ENCODE measurements at places on chromosomes 6 and 20.

- DNase-seq, result peak; percentile 36
These were observed 75.4 kb upstream of the ECI2 start for GRCh38 chr6:4210629-4211419.

GRCh38 chr6:50657513-50657912 is 55.8 kb upstream of the TFAP2D start:
- no peak for DNase-seq

- DNase-seq, result no peak
These were observed 122.9 kb downstream of the SLC35F1 start for GRCh38 chr6:118029967-118030366.

DNA sequence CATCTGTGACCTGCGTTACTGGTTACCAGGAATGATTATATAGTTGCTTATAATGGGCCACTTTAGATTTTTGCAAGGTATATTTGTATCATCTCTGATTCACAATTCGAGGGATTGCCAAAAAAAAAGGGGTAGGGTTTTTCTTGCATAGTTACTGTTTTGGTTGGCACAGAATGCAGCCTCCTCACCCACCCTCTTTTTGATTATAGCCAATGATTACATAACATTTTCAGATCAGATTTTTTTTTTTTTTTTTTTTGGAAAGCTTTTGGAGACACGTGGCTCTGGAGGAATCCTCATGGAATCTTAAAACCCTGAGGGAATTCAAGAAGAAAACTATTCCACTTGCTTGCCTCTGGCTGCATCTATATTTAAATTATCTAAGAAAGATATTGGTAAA is 53.7 kb downstream of the UST start:
- DNase-seq, result no peak

GRCh38 chr6:33577106-33577535 is 3.0 kb downstream of the BAK1 start:
- no peak for DNase-seq

DNA sequence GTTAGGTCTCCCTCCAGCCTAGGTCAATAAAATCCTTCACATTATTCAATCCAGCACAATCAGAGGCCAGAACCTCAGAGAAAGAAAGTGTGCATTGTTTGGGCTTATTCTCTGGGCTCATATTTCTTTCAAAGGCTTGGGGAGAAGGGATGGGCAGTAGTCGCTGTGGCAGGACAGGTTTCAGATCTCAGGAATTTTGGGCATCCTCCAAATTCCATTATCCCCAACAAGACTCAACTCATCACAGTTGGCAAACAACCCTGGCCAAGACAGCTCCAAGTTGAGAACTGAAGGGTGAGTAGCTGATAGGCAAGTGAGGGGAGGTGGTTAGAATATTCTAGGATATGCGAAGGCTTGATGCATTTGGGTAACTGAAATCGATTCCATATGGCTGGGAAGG is 27.2 kb upstream of the CHD6 start:
- no peak for DNase-seq

DNA sequence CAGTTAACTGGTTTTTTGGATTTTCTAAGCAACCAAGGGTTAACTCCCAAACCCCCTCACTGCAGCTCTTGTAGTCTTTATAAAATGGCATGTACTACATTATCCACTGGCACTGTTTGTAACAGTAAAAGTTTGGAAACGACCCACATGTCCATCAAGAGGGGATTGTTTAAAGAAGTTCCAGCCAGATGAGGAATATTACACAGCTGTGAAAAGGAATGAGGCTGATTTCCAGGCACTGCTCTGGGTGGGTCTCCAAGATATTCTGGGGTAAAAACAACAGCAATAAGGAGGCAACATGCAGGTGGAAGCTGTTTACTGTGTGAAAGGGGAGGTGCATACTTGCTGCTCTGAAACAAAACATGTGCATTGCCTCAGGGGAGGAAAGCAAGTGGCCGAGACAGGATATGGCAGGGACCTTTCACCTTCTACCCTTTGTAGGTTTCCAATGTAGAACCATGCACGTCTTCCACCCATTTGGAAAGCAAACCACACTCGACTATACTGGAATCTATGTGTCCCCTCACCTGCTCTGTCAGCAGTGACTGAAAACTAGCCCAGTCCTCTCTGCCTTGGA is 51.9 kb downstream of the GRM4 start:
- no peak for DNase-seq

- DNase-seq, result no peak
These were observed 198.0 kb downstream of the BACH2 start for GRCh38 chr6:90098627-90099026.

DNA sequence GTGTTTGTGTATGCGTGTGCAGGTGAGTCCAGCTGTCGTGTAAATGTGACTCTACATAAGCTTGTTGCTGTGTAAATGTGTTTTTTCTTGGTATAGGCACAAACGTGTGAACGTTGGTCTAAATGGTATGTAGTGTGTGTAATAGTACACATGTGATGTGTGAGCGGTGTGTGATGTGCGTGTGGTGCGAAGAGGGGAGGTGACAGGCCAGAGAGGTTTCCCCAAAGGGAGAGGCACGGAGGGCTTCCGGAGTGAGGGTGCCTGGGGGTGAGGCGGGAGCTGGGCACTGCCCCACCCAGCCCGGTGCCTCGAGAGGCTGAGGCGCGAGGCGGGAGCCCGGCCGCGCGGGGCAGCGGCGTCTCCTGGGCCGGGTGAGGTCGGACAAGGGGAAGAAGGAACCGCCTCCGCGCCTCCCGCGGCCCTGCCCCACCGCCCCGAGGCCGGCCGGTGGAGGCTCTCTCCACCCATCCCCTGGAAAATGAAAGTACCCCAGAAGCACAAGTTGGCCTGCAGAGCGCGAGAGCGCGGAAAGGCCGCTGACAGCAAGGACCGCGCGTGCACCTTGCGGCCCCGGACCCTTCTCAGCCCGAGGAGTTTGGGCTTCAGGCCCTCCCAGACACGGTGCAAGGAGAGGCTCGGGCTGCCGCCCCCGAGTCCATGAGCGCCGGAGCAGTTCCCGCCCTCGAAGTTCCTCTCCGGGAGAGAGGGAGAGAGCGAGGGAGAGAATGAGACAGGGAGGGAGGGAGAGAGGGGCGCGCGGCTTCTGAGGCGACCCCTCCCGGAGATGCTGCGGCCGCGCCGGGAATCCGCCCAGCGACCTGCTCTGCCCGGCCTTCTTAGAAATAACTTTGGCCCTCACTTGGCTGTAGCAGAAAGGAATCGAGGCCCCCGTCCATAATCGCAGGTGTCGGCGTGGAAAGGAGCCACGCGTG is 43.2 kb upstream of the OSTM1 start:
- DNase-seq, result no peak
